ENCODE measurements at places on chromosomes 5 and 9.
A peak's percentile ranks its signal among the peaks of the same experiment; 100 is the strongest.

DNA sequence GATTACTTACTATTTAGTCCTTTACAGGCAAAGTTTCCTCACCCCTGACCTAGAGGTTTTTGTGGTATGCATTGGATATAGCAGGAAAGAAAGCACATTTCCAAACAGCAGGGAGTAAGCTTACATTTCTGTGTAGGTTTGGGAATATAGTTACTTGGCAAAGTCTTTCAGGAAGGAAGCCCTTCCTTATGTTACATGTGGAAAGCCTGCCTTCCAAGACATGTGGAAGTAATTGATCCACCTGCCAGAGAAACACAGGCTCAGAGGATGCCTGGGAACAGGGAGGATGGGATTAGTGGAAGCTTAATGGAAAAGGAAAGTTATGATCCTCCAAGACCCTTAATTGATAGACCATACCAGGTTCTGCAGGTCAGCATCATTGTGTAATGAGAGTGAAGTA, 87.3 kb upstream of the PPP1R2B start:
- no peak for DNase-seq

- DNase-seq = no peak
Observed at GRCh38 chr9:83523684-83524083, 14.5 kb downstream of the FRMD3 start.

- DNase-seq = no peak
Observed at GRCh38 chr9:91315191-91315590, 46.5 kb downstream of the AUH start.

DNA sequence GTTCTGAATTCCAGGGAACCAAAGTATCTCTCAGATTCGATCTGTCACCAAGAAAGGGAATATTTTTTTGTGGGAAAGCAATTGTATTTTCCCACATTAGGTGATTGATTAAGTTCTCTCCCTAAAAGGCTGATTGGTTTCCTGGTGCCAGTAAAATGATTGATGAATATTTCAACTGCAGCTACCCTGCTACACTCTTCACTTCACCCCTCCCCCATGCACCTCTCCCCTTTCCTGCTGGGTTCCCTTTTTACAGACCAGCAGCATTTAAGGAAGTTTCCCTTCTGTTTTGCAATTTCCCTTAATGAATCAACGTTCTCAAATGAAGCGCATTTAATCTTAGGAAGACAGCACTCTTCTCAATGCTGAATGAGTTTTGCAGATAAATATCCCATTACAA, 13.1 kb downstream of the NR6A1 start:
- DNase-seq = no peak

DNA sequence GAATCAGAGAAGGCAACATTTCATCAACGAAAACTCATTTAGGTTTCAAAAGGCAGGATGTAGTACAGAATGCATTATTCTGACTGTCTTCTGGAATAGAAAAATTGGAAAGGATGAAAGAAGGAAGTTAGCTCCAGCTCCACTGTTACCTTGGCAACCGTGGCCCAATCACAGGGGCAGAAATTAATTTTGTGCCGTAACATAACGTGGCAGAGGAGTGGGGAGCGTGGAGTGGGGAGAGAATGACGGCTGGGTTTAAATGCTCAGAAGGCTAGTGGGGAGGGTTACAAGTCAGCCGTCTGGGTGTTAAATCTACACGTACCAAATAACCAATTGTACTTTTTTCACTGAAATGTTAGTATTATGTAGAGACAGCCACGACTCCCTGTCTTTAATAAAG, 32.3 kb upstream of the EQTN start:
- DNase-seq = no peak

DNA sequence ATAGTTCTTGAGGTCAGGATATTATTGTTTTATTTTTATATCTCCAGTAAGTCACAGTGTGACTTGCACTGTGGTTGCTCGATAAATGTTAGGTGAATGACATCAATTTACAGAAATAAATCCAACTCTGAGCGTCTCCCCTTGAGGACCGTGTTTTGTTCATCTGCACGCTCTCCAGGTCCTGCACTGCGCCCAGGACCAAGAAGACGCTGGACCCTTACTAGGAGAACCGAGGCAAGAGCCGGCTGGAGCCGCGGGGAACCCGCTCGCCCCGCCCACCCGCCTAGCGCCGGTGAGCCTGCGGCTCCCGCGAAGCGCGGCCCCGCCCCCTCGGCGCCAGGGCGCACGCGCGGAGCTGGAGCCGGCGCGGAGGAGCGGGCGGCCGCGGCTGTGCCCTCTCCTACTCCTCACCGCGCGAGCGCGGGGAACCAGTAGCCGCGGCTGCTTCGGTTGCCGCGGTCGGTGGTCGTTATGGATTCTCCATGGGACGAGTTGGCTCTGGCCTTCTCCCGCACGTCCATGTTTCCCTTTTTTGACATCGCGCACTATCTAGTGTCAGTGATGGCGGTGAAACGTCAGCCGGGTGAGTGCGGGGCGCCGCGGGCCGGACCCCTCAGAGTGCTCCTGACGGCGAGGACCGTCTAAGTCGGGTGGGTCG, at the start of gene TMEM38B:
Gene TMEM38B (plus strand): TSS at position 352 of the 658 bp plus-strand sequence. CDS start 120 bp downstream, at position 472.
- DNase-seq = peak; percentile 76

GRCh38 chr5:124661317-124662141, 84.9 kb downstream of the ZNF608 start:
- DNase-seq = no peak

DNA sequence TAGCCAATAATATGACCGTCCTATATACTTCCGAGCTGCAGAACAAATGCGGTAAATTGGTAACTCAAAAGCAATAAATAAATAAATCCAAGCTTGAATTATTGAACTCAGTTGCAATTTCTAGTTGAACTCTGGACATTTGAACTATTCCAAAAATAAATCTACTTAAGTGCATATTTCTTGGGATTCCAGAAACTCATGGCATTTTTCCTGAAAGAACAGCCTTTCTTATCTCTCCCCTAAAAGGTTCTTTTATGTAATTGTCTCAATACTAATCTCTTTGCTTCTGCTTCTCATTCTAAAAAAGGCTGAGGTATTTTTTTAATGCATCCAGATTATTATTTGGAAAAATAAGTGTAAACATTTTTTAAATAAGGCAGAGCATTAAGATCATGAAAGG, 131.7 kb downstream of the TRPM6 start:
- DNase-seq = no peak

DNA sequence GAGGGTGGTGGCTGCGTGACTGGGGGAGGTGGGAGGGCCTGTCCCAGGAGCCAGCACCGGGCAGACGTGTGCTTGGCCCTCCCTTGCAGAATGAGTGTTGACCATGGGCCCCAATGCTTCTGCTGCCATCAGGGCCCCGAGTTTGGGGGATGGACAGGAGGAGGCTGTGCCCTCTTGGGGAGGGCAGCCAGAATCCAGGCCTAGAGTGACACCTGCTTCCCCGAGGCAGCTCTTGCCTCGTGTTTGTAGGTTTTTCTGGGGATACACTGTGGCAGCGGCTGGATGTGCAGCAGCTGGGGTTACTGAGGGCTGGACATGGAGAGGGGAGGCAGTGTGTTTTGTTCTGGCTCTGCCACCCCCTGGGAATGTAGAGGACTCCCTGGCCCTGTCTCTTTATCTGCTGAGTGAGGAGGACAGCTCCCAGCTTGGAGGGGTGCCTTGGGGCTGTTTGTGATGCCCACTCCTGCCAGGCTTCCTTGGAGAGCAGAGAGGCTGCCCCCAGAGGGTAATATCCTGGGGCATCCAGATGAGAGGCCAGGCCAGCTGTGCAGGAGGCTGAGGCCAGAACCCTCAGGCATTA, 22.7 kb downstream of the WNK2 start:
- no peak for DNase-seq

- DNase-seq = no peak
Observed at GRCh38 chr5:66436721-66437120, 159.5 kb upstream of the MAST4 start.

- no peak for DNase-seq
Observed at GRCh38 chr9:100653643-100654334, 75.9 kb downstream of the CAVIN4 start.

DNA sequence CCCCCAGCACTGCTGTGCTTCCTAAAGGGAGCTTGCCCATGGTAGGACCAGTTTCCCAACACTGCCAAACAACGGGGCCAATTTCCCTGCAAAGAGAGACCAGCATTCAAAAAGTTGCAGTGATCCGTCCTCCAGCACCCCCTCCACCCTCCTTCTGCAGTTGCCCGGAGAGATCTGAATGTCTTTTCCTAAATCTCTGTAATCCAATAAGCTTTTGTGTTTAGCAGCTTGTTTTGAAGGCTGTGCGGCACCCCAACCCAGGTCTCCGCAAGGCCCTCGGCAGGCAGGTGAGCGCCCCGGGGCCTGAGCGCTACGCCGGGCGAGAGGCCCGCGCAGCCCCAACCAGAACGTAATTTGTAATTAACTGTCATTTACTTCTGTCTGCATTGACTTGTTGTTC, 366.9 kb upstream of the IRX2 start:
- no peak for DNase-seq

DNA sequence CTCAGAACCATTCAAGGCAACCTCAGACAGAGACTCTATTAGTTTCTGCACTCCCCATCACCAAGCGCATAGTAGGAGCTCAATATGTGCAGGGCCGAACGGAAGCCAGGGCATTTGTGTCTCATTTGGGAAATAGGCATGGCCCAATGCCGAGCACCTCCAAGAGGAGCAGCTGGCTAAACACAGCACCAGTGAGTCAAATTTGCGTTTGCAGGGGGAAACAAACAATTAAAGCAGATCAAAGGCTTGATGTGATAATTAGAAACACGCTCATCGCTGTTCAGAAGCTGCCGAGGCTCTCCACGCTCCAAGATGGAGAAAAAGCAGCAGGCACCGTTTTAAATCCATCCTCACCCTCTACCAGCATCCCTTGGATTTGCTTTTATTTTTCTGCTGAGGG, 225.3 kb downstream of the AGTPBP1 start:
- DNase-seq = no peak

GRCh38 chr9:87475463-87475862, 22.2 kb upstream of the DAPK1 start:
- no peak for DNase-seq
